ENCODE measurements at places on chromosomes 16 and 17. TPM values are rescaled to one million over a fixed set of nuclear protein-coding genes. Genes with fewer than 3 reads are reported as not detected.

CLDN6 gene
- total RNA-seq: 0.40 TPM

CCL1 gene
- not detected for total RNA-seq

GHDC gene
- total RNA-seq: 19.2 TPM

EIF5A gene
- total RNA-seq: 1,618 TPM

SLC2A4 gene
- total RNA-seq: 0.39 TPM

GCGR gene
- 0.47 TPM for total RNA-seq

SNAI3 gene
- 0.07 TPM for total RNA-seq

NPTX1 gene
- 210 TPM for total RNA-seq

NPIPA1 gene
- total RNA-seq: 35.8 TPM

TLCD3A gene
- 60.6 TPM for total RNA-seq

DYNLRB2 gene
- not detected for total RNA-seq

LPO gene
- total RNA-seq: not detected

AOC2 gene
- total RNA-seq: 1.8 TPM

CLDN9 gene
- 0.33 TPM for total RNA-seq

NPIPB9 gene
- total RNA-seq: 1.7 TPM

ZNF764 gene
- 6.1 TPM for total RNA-seq

SP6 gene
- total RNA-seq: 5.9 TPM

SPEM1 gene
- not detected for total RNA-seq

IGSF6 gene
- total RNA-seq: not detected

ADAD2 gene
- not detected for total RNA-seq

KRT40 gene
- total RNA-seq: not detected

PEMT gene
- 61.4 TPM for total RNA-seq

ZMYND15 gene
- total RNA-seq: 0.38 TPM

CX3CL1 gene
- total RNA-seq: 0.22 TPM

CCL7 gene
- total RNA-seq: 0.21 TPM

TSPAN10 gene
- 4.4 TPM for total RNA-seq

NPB gene
- total RNA-seq: 0.59 TPM

GPR142 gene
- not detected for total RNA-seq

CD2BP2 gene
- total RNA-seq: 61.2 TPM

GAST gene
- total RNA-seq: 0.59 TPM

KRT15 gene
- total RNA-seq: 2.5 TPM

KRT32 gene
- not detected for total RNA-seq

RNF43 gene
- 0.18 TPM for total RNA-seq

MT1G gene
- not detected for total RNA-seq

DHX38 gene
- 58.9 TPM for total RNA-seq

TBX21 gene
- total RNA-seq: 0.13 TPM

PLEKHM1 gene
- 24.0 TPM for total RNA-seq

SULT1A2 gene
- total RNA-seq: 0.12 TPM

RRAD gene
- total RNA-seq: 64.4 TPM

PTX4 gene
- not detected for total RNA-seq

RNF157 gene
- total RNA-seq: 11.2 TPM

PLEKHG4 gene
- 15.3 TPM for total RNA-seq

MPV17L gene
- total RNA-seq: 4.7 TPM

CALB2 gene
- total RNA-seq: 5.3 TPM

CLEC10A gene
- not detected for total RNA-seq

HSPB9 gene
- not detected for total RNA-seq

Data from A549 treated with Hydrocortisone at 1 μM for 4 hours (cell line).